ENCODE measurements at places on chromosomes 3 and 15.

- DNase-seq = no peak
These were observed 23.6 kb upstream of the CSPG4 start for GRCh38 chr15:75736256-75736655.

- DNase-seq = peak; percentile 25
These were observed 510.1 kb upstream of the CFAP20DC start for GRCh38 chr3:59559721-59560435.

DNA sequence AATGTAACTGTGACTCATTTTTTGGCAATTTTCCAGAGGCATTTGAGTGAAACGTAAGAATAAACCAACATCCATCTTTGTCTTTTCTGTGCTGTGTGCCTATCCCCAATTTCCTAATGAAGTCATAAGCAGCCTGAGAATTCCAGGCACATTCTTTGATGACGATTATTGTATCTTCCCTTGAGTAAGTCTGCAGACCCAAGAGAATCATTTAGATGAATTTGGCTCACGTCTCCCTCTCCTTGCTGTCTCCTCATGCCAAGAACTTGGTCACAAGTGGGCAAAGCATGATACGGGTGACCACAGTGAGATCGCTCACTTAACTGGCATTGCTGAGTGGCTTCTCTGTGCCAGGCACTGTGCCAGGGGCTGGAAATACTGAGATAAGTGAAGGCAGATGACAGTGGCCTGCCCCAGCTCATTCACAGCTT is 384.5 kb upstream of the IL12A start:
- DNase-seq = no peak

DNA sequence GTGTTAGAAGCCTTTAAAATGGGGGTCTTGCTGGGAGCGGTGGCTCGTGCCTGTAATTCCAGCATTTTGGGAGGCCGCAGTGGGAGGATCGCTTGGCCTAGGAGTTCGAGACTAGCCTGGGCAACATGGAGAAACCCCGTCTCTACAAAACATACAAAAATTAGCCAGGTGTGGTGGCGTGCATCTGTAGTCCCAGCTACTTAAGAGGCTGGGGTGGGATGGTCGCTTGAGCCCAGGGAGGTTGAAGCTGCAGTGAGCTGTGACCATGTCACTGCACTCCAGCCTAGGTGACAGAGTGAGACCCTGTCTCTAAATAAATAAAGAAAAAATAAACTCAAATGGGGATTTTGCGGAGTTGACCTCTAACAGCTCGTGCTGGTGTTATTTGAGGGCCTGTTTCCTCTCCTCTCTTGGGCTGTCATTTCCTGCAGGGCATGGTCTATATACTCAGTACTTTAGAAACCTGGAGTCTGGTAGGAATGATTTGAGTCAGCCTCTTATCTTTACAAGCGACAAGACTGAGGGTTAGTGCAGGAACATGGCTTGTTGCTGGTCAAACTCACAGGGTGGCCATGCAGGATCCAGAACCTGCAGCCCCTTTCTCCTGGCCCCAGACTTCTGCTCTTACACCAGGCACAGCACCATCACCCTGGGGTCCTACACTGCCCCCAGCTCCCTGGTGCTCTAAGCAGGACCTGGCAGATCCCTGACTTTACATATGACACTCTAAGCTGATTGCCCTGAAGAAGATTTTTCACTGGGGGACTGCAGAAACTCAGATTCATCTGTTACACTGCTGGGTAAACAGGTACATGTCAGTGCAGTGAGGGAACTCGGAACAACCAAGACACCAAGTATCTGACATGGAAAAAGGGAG is 15.1 kb downstream of the EHD4 start:
- DNase-seq = no peak

- no peak for DNase-seq
These were observed 181.6 kb downstream of the MEGF11 start for GRCh38 chr15:66071921-66072295.

DNA sequence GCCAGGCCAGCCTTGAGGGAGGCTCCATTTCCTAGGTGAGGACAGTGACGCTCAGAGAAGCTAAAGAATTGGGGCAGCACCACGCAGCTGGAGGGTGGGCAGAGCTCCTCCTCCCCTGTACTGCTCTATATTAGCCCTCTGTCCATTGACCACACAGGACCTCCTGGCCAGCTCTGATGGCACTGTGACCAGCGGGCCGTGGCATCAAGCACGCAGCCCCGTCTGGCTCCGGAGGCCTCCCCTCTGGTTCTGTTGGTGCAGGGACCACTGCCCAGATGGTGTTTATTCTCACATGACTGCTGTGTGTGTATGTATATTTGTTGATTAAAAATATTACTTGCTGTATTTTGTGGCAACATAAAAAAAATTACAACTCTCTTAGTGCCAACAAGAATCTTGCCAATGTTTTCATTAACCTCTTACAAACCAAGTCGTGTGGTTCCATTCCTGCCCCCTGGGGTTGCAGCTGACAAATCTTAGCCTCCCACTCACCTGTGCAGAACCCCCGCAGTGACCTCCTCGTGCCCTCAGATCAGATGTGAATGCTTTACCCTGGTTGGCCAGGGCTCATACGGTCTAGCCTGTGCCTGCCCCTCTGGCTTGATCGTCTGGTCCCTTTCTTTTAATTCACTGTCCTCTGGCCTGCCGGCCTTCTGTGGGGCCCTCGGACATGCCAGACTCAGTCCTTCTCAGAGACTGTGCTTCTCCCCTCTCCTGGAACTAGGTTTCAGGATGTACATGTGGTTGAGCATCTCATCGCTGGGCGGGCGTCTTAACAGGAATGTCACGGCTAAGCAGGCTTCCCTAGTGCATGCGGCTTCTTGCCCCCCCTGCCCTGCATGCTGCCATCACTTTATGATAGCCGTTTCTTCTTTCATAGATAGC is 14.8 kb downstream of the CHCHD6 start:
- no peak for DNase-seq

DNA sequence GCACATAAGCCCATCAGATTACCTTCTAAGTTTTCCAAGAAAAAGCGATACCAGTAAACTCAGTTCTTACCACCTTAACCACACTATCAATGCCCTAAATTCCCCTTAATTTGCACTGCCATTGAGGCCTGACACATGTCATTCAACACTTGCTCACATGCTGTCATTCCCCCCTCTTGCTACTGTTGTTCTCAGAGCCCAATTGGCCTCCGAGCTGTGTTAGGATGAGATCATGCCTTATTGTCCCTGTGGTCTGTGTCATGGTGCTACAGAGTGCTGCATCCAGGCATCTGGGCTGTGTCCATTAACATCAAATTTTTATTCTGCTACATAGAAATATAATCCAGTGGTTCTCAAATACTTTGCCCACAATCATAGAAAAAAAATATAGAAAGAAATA is 213.6 kb downstream of the SSR3 start:
- no peak for DNase-seq

- no peak for DNase-seq
These were observed 43.4 kb downstream of the GPR160 start for GRCh38 chr3:170081079-170081741.

All from neural progenitor cell (in vitro differentiated cells).